ENCODE measurements at places on chromosomes 13 and 19.

GRCh38 chr13:52882785-52883184, 34.3 kb upstream of the PCDH8 start:
- no peak for DNase-seq

GRCh38 chr13:30194906-30195305, 112.4 kb downstream of the KATNAL1 start:
- no peak for DNase-seq

DNA sequence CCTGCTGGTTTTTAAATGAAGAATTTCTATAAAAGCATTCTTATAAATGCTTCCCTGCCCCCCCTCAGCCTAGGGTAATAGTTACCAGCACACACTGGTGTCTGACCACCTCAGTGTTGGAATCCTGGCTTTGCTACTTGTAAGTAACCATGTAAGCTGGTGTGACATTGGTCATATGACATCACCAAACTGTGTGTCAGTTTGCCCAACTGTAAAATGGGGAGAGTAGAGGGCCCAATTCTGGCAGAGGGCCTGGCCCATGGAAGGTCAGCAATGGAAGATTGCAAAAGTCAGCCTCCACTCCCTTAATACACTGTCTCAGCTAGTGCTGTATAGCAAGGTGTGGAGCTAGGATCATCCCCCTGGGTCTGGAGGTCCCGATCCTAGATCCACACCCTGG, 31.6 kb downstream of the ACSBG2 start:
- DNase-seq = no peak

DNA sequence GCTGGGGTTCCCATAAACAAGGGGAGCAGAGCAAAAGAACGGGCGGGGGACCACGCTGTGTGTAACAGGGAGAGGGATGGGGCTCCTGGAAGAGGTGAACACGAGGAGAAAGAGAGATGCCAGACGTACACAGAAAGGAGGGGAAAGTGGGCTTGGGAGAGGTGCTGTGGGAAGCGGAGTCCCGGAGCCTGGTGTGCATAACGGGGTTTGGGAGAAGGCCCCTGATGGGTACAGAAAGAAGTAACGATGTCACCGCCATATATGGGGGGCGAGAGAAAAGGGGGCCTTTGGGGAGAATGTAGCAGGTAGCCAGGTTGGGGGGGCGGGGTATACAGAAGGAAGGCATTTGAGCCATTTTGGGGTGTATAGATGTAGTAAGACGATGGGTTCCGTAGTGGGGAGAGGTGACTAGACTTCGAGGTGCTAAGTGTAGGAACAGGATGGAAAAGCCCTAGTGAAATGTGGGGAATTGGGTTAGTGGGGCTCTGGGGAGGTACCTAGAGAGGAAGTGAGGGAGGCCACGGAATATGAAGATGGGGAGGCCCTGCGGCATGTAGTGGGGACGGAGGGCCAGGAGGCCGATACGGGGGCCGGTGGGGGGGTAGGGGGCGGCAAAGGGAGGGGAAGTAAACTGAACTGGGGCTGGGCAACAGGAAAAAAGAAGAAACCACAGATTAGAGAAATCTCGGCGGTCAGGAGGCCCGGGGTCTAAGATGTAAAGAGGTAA, 787 bp downstream of the ZNF580 start:
- DNase-seq = peak; percentile 53

DNA sequence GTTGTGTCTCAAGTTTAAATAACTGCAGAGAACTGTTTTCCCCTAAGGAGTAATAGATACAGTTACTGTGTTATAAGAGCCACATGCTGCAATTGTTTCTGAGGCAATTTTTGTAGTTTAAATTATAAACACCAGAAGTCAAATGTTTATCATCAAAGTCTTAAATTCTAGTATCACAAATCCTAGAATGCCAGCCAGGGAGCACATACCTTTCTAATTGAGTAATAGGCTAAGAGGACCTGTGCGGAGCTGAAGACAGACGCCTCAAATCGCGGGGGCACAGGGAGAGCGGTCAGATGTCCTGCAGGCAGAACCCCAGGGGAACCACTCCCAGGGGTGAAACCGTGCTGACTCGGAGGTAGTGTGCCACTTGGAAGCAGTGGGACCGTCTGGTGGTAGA, 65.2 kb upstream of the TNFRSF19 start:
- DNase-seq = no peak

DNA sequence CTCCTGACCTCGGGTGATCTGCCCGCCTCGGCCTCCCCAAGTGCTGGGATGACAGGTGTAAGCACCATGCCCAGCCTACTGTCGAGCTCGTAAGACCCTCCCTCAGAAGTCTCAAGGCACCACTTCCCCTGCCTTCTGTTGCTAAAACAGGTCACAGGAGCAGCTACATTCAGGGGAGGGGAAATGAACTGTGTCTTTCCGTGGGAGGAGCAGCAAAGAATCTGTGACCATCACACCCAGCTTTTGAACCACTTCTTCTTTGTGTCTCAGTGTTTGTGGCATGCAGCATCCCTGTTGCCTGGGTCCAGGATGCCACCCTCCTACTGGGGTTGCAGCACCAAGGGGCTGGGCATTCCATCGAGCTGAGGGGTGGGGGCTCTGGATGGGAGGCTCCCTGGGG, 7.7 kb upstream of the CSNK1G2 start:
- DNase-seq = no peak

DNA sequence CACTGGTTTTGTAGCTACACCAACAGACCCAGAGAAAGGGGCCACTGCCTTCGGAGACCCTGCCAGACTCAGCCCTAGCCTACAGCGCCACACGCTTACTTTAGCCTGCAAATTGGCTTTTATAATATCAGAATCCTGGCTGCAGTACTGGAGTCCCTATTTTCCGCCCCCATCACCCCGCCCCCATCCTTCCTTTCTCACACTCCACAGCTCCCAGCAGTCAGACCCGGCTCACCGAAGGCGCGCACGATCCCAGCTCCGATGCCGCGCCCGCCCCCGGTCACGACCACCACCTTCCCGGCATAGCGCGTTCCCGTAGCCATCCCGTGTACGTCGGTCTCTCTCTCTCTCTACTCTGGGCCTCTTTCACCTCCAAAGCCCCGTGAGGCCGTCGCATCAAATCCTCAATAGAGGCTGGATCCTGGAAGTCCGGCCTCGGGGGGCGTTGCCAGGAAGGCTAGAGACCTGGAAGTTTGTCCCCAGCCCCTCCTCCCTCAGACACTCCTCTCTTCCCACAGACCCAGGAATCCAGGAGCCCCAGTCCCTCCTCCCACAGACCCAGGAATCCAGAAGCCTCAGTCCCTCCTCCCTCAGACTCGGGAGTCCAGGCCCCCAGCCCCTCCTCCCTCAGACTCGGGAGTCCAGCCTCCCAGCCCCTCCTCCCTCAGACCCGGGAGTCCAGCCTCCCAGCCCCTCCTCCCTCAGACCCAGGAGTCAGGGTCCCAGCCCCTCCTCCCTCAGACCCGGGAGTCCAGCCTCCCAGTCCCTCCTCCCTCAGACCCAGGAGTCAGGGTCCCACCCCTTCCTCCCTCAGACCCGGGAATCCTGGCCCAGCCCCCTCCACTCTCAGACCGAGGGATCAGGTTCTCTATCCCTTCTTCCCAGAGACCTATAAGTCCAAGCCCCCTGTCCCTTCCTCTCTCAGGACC, at the start of gene HSD17B14:
Gene HSD17B14 (minus strand): TSS at position 403 of the 929 bp plus-strand sequence. CDS start 80 bp downstream, at position 323.
- no peak for DNase-seq

- no peak for DNase-seq
Observed at GRCh38 chr13:57437587-57437986, 194.0 kb upstream of the PCDH17 start.

GRCh38 chr19:13366529-13367143, 139.6 kb downstream of the CACNA1A start:
- DNase-seq = no peak

- DNase-seq = no peak
Observed at GRCh38 chr19:16788479-16788878, 40.7 kb upstream of the SIN3B start.

DNA sequence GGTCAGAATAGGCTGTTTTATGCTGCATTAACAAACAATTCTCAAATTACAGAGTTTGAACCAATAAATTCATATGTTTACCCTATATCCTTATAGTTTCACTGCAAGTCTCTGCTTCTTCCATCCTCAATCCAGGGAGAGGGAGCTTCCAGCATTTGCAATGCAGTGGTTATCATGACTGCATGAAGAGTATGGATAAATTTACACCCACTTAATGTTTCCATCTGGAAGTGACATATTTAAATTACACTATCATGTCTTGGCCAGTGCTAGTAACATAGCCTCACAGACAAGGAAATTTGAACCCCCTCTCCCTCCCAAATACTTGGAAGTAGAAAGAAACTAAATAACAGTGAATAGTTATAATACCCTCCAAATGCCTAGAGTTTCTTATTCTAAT, 33.5 kb upstream of the UFM1 start:
- no peak for DNase-seq

DNA sequence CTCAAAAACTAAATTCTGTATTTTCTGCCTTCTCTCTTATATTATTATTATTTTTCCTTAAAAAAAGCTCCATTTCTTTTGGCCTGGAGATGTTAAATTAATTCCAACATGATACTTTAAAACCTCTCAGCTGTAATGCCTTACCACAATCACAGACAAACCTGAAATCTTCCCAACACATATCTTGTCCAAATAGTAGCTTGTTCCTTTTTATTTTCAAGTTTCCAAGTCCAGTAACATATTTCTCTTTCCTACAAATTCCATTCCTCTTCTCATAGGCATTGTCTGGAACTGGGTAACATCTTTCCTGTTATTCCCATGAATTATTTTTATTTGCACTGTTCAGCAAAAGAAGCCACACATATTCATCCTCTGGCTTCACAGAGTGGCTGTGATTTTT, 137.0 kb downstream of the SLITRK6 start:
- DNase-seq = no peak

DNA sequence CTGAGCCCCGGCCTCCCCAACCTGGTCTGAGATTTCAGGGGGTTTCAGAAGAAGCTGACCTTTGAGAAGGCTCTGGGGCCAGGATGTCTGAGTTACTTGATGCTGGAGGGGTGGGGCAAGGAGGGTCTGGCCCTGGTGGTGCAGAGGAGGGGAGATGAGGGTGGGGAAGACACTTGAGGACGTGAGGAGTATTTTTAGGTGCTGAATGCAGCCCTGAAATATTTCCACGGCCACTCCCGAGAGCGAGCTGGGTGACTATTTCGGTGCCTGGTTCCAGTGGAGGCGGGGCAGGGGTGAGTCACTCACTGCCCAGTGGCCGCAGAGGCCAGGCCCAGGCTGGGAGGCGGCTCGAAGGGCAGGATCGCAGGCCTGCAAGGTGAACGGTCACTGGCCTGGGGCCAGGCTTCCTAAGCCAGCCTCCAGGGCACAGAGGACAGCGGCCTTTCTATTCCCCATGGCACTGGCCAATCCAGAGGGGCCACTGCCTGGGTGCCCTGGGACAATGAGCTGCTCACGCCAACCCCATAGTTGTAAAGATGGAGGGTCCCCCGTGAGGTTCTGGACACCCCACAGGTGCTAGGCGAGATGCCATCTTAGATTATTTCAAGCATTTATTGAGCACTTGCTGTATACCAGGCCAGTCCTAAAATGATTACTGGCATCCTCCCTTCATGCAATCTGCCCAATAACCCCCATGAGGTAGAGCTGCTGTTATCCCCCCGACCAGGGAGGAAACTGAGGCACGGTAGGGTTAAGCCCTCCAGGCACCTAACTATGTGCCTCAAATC, 19.7 kb upstream of the JUND start:
- DNase-seq = no peak

DNA sequence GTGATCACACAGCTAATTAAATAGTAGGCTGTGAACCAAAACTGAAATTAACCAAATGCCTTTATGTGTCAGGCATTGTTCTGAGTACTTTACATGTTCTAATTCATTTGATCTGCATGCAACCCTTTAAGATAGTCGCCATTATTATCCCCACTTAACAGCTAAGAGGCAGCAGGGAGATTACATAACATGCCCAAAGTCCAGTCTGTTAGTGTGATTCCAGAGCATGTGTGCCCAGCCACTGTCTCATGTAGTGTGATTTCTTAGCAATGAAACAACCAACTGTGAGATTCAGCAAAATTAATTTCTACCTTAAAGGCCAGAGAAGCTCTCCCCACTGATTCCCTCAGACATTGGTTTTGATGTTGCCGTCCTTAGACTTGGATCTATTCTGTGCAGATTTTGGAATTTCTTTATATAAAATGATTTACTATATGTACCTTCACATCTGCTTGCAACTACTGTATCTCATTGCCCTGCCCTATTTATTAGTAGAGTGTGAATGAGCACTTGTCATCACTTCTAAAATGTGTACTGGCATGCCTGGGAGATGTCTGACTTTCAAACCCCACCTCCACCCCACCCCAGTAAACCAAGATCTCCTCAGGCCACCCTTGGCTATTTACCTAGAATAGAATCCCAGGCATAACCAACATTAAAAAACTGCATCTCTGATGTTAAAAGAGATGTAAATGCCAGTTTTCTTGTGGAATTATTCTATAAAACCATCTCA, 41.2 kb downstream of the POLR1D start:
- DNase-seq = no peak

GRCh38 chr19:18414504-18415177, 4.6 kb upstream of the SSBP4 start:
- DNase-seq = no peak

DNA sequence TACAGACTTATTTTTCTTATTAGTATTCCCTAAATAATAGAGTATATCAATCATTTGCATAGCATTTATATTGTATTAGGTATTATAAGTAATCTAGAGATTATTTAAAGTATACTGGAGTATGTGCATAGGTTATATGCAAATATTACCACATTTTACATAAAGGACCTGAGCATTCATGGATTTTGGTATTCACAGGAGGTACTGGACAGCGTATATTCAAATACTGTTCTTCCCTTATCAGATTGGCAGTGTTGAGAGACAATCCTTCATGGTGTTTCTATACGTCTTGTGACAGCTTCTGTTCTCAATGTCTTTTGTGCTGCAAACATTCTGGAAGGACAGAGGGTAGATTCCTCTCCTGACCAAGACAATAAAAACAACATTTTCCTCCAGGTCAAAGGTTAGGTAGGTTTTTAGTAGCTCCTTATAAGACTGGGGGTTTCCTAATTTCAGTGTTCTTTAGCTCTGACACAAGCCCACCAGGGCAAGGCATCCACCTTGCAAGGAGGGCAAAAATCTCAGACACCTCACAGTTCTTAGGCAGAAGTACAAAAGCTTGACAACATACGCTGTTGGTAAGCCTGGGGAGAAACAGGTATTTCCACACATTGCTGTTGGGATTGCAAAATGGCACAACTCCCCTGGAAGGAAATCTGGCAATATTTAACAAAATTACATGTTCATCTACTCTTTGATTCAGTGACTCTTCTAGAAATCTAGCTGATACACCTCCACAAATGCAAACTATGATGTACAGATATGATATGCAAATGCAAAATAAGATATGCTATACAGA, 20.6 kb upstream of the PCCA start:
- DNase-seq = no peak

GRCh38 chr19:55986487-55986886, at the start of gene NLRP5:
Gene NLRP5, plus strand, starts transcription at chr19:55986775.
- no peak for DNase-seq

GRCh38 chr19:533364-534058, 2.0 kb downstream of the CDC34 start:
- no peak for DNase-seq

Measured in activated CD4-positive, alpha-beta T cell treated with anti-CD3 and anti-CD28 coated beads, Interleukin-2, Interleukin-6, amounts not matched to agents 100 ng/mL and 50 ng/mL, durations not matched to agents 16 hours and 8 hours (primary cell).